ENCODE measurements at places on chromosomes 5 and 9.

- DNase-seq, result no peak
Measured at GRCh38 chr9:103928442-103928841, 165.7 kb upstream of the SMC2 start.

DNA sequence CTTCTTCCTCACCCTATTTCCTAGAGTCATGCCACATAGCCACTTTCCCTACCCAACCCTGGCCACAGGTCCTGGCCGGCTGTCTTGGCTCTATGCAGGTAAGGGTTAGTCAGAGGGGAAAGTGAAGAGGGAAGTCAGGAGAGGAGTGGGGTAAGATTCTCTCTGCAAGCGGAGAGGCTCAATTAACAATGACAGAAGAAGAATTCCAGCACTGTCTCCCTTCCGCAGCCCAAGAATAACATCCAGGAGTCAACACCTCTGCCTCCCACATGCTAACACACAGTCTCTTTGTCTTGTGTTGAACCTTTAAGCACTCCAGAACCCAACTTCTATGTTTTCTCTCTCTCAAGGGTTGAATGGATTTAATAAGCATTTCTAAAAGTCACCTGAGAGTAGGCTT lies 235.1 kb upstream of the ANKRD55 start:
- DNase-seq, result no peak

GRCh38 chr5:149452665-149453617 lies 73.8 kb upstream of the IL17B start:
- no peak for DNase-seq

DNA sequence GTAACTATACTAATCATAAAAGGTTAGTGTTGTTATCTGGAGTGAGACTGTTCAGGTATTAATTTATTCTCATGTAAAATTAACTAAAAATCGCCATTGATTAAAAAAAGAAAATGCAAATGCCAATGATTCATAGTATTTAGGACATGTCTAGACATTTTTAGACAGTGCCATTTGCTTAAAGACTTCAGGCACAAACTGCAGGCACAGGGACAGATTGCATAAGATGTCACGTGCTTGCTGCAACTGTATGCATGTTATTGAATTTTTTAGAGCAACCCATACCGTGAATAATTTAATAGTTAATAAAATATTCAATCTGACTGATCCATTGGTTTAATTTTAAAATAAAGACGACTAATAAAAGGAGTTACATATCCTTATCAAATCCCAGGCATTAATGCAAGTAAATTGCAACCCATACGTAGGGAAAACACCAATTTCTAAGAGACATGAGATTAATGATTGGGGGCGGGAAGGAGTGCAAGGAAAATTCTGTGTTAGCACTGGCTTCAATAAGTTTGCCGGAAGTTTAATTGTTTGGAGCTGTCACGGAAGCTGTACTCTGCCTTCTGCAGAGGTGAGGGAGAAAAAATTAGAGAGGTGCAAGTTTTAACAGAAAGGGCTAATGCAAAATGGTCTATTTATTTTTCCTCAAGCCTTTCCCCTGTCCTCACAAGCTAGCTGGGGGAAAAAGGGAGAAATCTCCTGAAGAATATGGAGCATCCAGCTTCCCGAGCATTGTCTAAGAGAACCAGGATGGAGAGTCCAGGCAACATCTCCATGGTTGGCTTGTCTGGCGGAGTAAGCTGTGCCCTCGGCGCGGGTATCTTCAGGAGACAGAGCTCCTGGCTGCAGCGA lies 2.9 kb downstream of the EDIL3 start:
- DNase-seq, result no peak

DNA sequence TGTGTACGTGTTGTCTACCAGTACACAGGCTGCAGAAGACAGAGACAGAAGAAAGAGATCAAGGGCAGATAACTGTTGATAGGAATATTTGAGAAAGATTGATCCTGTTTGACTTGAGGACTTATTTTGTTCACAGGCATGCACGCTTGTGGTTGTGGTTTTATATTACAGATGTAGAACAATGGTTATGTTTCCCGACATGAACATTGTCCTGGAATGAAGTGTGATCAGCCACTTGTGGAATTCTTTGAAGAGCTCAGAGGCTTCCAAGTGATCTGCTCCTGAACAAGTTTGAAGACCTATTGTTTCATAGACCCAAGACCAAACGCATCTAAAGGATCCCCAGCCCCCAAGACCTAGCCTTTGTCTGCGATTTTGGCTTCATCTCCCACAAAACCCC lies 13.7 kb downstream of the TEX53 start:
- DNase-seq, result no peak

DNA sequence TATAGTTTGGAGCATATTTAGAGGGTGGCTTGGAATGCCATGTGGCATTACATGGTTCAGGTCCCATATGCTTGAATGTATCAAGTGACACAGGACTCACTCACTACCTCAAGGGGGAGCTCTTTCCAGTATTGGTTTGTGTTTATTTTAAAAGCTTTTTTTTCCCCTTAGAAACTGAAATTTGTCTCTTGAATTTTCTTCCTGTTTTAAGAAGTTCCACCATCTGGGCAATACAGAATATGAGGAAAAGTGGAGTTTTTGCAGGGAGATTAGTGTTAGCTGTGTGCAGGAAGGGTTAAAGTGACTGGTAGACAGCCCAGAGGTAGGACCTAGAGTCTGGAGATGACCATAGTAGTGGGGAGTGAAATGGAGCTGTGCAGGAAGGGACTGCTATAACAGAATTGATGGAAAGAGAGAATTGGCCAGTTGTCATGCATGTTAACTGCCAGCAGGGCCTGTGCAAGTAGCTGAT lies 36.6 kb downstream of the CTNNA1 start:
- no peak for DNase-seq

GRCh38 chr5:175738602-175739133 lies 80.8 kb downstream of the HRH2 start:
- no peak for DNase-seq

DNA sequence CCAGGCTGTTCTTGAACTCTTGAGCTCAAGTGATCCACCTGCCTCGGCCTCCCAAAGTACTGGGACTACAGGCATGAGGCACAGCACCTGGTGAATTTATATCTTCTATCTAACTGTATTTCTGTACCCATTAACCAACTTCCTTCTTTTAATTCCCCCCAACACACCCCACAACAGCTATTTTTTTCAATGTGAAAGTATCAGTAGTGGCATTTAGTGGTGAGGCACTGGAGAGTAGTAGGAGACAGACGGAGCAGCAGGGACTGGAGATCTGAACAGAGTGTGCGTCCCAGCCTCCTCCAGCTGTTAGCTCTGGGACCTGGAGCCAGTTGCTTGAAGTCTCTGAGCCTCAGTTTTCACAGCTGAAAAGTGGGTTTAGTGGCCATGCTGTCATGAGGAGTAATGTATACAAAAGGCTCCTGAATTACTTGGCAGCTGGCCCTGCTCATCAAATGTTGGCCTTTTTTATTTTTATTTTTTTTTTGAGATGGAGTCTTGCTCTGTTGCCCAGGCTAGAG lies 11.0 kb upstream of the EEIG1 start:
- no peak for DNase-seq

DNA sequence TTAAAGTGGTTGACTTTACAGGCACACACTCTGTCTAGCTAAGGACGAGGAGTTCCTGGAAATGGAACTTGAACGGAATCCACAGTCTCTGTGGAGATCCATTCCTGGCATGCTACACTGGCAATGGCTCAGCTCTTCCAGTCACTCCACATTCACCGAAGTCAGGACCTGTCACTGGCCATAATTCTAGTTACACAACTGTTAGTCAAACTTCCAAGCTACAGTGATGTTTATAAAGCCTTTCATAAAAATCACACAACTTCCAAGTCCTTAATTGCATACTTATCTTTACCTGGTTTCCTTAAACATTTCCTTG lies 15.7 kb downstream of the CDC14B start:
- DNase-seq, result no peak

DNA sequence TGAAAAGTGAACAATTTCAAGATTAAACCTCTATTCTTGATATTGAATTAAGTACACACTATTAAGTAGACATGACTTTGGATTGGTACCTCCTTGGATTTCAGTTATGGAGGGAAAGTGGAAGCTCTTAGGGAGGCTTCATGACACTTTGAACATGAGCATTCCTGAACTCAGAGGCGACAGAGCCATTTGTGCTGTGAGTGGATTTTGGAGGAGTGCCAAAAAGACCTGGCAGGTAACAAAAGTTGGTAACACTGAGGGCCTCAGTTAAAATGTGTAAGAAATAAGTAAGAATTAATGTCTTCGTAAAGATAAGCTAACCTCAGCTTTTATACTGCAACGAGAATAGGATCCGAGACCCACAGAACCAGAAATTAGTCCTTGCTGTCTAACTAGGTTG lies 356.7 kb downstream of the ARRDC3 start:
- no peak for DNase-seq

- no peak for DNase-seq
Measured at GRCh38 chr9:4796988-4797853, 4.5 kb downstream of the RCL1 start.

GRCh38 chr9:97744710-97745708 lies 47.9 kb upstream of the XPA start:
- no peak for DNase-seq

DNA sequence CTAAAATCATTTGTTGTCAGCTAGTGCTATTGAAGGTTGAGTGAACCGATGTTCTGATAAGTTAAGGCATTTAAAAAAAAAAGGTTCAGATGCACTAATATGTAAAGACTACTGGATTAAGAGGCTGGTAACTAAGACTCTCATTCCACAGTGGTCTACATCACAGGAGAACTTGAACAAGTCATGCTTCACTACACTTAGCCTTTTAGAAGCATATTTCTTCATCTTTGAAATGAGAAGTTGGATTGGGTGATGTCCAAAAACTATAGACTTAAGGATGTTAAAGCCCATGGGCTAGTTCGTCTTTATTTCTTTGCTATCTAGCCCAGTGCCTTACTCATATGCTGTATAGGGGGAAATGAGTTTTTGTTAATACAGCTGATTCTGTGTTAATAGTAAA lies 107.2 kb downstream of the NDUFS4 start:
- no peak for DNase-seq

- no peak for DNase-seq
Measured at GRCh38 chr9:3292311-3292710, 233.5 kb downstream of the RFX3 start.

DNA sequence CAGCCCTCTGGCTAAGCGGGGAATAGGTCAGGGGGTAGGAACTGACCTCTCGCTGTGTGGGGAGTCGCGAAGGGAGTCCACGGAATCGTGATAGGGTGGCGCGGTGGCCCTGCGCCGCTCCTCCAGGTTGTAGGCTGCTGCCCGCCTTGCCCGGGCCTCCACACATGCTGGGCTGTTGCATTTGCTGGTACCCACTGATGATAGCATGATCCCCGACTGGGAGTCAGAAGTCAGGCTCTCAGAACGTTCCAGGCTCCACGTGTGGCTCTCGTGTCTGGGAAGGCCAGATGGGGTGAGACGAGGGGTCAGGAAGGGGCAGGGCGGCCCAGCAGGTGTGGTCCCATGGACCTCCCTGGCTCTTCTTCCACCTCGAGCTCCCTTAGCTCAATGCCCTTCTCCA lies 56.0 kb downstream of the PSD2 start:
- DNase-seq, result no peak

GRCh38 chr5:57298985-57299491 lies 125.2 kb downstream of the GPBP1 start:
- no peak for DNase-seq

DNA sequence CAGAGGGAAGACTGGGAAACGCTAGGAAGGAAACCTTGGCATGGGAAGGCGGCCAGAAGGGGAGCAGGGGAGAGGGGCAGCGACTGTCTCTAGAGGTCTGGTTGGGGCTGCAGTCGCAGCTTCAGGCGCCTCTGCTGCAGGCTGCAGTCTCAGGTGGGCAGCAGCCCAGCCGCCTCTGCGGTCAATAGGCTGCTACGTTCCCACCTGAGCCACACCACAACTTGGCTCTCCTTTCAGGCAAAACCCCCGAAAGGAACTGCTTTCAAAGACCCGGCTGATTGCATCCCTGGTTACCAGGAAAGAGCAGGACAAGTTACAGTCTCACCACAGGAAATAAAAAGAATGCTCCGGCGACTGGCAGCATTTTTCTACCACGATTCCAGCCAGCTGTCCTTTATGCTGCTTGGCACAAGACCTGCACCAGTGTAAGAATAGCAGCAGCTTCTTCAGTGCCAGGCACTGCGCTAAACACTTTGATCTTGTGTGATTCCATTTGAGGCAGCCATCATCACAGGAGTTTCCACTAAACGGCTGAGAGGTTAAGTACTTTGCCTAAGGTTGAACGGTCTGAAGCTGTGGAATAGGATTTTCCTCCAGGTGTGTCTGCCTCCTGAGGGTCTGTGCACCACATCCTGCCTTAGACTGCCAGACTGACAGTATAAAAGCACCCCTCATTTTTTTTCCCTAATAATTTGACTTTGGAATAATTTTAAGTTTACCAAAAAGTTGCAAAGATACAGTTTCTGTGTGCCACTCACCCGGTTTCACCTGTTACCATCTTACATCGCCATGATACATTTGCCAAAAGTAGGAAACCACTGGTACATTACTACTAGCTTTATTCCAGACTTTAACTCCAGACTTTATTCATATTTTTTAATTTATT lies 7.5 kb downstream of the RPS14 start:
- DNase-seq, result no peak

- DNase-seq, result no peak
Measured at GRCh38 chr5:65030056-65030455, 261.3 kb downstream of the CWC27 start.

DNA sequence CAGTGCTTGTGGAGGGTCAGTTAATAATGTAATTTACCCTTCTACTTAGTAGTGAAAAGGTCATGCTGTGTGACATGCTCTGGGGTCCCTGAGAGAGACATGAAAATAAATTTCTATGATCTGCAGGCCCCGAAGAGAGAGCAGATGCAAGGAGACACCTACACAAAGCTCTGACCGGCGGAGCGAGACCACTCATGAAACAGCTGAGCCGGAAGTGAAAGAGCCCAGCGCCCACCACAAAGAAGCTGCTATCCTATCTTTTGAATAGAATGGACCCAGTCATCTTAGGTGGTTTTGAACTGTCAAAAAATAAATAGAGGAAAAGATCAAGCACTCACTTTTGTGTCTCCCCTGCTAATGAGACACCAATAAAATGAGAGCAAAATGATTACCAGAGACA lies 190.0 kb downstream of the MED10 start:
- no peak for DNase-seq

GRCh38 chr9:84667571-84668195 lies 1.8 kb upstream of the NTRK2 start:
- DNase-seq, result no peak

- DNase-seq, result no peak
Measured at GRCh38 chr5:143629871-143630659, 181.9 kb upstream of the HMHB1 start.
